Kasumi-1 (cell line): ENCODE measurements at places on chromosomes 1 and 21.
A peak's percentile ranks its signal among the peaks of the same experiment; 100 is the strongest.

DNA sequence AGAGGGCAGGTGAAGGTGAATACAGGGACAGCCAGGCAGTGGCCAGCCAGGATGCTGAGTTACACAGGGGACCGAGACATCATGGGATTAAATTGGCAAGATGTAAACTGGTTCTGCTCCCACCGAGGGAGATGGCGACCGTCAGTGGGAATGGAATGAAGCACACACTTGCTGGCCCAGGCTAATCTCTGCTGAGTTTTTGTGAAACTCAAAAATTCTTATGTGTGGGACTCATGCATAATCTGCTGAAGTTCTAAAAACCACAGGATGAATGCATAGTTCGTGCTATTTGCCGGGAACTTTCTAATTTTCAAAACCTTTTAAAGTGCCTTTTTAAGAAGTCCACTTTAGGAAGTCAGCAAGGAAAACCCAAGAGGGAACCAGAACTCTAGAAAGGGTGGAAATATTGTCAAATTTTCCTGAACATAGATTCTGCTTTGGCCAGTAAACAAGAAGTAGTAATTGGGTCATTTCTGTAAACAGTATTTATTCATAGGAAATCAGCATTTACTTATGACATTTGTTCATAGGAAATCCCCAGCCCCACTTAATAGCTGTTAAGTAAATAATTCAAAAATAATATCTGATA, 85.4 kb upstream of the ROR1 start:
- no peak for DNase-seq

GRCh38 chr1:195717651-195718050, 890.6 kb downstream of the KCNT2 start:
- peak; percentile 60 for DNase-seq

DNA sequence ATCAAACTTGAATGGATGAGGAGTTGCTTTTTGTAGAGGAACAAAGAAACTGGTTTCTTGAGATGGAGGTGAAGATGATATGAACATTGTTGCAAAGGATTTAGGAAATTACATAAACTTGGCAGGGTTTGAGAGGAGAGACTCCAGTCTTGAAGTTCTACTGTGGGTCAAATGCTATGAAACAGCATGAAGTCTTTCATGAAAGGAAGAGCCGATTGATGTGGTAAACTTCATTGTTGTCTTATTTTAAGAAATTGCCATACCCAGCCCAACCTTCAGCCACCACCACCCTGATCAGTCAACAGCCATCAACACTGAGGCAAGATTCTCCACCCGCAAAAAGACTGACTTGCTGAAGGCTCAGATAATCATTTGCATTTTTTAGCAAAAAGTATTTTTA, 52.2 kb downstream of the SIPA1L2 start:
- DNase-seq = no peak

DNA sequence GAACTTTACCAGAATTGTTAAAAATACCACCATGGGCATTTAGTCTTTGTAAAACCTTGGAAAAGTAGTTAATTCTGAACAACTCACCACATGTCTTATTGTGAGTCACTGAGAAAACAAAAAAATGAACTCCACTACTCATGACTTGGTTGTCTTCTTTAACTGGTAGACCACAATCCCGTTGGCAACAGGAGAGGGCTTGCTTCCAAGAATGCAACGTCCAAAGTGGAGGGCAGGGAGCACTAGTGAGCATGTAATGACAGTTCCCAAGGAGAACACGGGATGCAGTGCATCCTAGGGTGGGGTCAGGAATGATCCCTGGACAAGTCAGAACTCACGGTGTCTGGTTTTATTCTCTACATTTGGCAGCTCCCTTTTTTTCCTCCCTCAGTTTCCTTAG, 15.2 kb upstream of the HMCN1 start:
- DNase-seq = no peak

DNA sequence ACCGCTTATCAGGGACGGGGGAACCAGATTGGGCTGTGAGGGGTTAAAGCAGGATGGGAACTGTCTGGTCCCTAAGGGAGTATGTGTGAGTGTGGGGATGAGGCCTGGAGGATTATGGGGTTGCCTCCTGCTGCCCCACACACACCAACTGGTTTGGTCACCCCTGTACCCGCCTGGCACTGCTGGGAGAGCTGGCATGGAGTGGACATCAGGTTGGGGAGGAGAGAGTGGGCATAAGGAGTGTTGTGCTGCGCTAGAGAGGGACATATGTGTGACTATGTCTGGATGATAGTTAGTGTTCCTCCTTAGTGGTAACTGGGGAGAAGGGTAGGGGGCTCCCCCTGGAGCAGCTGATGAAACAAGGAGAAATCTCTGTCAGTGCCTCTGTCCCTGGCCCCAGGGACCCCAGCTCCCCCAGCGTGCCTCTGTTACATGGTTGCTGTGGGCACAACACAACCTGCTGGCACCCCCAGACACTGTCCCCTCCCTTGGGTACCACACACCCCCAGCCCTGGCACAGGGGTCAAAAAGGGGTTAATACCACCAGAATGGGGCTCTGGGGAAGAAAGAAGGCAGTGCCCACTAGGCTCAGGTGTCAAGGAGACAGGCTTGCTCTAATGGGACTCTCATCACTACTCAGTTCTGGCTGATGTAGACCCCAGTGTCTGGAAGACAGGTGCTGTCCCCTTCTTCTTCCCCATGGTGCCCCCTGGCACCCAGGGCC, 1.9 kb downstream of the ZBTB7B start:
- DNase-seq = no peak

DNA sequence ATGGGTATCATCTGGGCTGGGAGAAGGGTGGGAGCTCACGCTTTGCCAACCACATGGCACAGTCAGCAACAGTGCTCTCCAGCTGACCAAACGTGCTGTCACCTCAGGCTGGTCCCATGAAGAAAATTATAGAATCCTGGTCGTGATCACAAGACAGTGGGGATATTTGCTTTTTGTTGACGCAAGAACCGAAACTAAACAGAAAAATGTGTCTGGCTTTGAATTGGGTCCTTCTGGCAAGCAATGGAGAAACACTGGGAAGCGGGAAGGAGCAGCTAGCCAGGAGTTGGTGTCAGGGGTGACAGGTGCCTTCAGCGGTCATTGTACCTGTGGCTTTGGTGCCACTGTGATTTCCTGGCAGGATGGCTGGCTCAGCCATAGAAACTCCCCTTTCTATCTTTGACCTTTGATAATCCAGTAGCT, 304.8 kb downstream of the PAPPA2 start:
- DNase-seq = no peak

GRCh38 chr1:54273795-54274163, 73.8 kb downstream of the MRPL37 start:
- no peak for DNase-seq

DNA sequence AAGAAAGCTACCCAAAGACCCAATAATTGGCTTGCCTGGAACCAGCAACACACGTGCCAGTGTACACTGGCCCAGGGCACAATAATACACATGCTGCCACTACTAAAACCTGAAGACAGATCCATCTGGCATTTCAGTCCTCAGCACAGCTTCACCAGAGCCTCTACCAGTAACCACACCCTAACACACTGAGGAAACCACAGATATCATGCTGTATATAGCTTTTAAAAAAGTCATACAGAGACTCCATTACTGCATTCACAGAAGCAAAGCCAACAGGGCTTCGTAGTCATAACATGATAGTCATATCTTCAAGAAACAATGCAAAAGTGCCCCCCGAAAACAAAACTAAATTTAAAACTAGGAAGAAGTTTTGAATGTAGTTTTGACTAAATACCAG, 40.6 kb upstream of the NEGR1 start:
- DNase-seq = no peak

- no peak for DNase-seq
Measured at GRCh38 chr1:185049670-185050069, 4.3 kb downstream of the RNF2 start.

- no peak for DNase-seq
Measured at GRCh38 chr1:11927866-11928592, 1.8 kb upstream of the KIAA2013 start.

- no peak for DNase-seq
Measured at GRCh38 chr1:17472814-17473213, 33.3 kb upstream of the RCC2 start.
